ENCODE measurements at places on chromosomes 11 and 22.
A peak's percentile ranks its signal among the peaks of the same experiment; 100 is the strongest.

DNA sequence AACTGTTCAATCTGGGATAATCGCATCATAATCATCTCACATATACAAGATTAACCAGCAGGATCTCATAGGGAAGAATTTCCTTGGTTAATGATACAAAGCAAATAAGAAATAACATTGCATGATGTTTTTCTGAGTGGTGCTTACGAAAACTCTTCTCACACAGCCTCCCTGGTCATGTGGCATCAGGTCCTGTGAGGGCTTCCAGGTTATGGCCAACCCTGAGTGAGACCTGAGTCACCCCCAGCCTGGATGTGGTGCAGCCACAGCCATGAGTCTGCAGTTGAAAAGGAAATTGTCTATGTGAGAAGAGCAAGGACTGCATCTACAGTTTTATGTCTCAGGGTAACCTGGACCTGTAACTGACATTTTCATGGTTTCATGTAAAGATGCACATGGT is 90.5 kb upstream of the XKR3 start:
- peak; percentile 30 for DNase-seq

GRCh38 chr11:35250621-35251020 is 111.7 kb downstream of the CD44 start:
- DNase-seq: no peak

- no peak for DNase-seq
Measured at GRCh38 chr11:30583476-30584280, 2.5 kb downstream of the MPPED2 start.

DNA sequence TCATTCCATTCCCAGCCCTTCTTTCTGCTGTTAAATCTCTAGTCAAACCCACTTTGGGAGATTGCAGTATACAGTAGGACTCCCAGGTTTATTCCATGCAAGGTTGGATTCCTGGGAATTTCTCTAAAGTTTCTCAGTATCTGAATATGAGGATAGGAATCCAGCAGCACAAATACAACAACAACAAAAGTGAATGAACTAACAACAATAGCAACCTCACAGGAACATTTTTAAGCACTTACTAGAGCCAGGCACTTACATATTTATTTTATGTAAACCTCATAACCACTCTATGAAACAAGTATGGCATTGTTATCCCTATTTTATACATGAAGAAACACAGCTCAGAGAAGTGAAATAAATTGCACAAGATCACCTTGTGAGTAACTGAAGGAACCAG is 1.9 kb downstream of the MMP7 start:
- DNase-seq: peak; percentile 30

DNA sequence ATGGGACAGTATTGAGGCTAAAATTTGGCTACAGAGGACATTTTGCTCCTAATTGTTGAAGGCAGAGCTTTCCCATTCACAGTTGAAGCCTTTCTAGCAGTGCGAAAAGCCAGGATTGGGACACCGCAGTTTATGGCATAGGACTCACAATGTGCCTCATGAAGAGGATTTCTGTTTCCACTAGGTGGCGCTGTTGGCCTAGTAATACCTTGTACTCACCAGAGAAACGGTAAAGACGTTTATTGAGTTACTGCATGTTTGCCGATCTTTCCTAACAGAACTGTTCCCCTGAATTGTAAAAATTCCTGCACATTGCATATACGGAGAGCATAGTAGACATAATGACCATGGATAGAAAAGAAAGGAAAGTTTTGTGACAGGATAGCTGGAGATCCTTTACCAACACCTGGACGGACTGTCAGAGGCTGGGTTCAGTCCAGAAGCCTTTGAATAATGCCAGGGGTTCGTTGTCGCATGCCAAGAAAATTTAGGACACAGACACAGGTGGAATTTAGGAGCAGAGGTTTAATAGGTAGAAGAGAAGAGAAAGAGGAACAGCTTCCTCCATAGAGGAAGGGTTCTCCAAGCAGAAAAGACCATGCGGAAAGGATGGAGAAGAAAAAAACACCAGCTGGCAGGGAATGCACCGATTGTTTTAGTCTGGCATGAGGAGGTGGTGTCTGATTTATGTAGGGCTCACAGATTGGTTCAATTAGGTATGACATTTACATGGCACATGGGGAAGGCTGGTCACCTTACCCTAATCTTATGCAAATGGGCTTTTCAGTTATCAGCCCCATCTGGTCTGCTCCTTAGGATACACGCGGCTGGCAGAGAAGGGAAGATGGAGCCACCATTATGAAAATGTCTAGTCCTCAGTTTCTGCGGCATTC is 10.8 kb upstream of the OR51D1 start:
- peak; percentile 83 for DNase-seq

DNA sequence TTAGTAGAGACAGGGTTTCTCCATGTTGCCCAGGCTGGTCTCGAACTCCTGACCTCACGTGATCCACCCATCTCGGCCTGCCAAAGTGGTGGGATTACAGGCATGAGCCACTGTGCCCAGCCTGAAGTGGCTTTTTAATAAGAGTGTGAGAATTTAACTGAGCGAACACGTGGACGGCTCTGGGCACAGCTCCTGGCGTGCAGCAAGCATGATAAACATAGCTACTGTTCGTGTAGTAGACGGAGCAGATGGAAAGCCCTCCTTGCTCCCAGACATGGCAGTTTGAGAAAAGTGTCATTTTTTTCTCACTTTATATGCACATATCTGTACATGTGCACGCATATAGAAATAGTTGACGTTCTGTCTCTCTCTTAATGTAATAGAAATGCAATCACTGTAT is 7.0 kb downstream of the EMID1 start:
- no peak for DNase-seq

DNA sequence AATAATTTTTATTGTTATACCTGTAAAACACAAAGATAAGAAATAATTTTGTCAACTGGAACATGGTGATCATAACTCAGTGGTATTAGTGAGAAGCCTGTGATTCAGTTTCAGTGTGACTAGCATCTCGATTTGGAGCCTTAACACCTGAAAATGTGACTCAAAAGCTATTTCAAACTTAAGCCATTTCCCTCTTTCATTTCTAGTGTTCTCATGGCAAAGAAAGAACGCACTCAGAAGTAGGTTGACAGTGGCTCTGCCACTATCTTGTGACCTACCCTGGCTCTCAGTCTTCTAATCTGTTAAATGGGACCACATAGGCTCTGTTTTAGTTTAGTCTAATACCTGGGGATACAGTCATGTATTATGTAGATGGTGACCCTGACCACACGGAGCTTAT is 62.7 kb downstream of the ISX start:
- DNase-seq: no peak

- no peak for DNase-seq
Measured at GRCh38 chr11:115377882-115378296, 126.3 kb downstream of the CADM1 start.

DNA sequence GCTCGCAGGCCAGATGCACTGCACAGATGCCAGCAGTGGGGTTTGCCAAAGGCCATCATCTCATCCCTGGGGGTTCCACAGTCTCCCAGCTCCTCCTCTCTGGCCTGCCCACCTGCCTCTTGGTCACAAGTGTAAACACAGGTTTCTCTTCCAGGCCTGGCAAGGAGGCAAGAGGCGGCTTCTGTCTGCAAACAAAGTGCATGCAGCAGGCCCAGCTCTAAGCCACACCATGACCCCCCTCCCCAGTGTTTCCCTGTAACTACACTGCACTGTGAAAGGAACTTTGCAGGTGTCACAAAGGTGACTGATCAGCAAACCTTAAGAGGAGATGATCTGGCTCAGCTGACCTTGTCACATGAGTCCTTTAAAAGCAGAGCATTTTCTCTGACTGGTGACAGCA is 26.2 kb upstream of the SHISAL1 start:
- no peak for DNase-seq

DNA sequence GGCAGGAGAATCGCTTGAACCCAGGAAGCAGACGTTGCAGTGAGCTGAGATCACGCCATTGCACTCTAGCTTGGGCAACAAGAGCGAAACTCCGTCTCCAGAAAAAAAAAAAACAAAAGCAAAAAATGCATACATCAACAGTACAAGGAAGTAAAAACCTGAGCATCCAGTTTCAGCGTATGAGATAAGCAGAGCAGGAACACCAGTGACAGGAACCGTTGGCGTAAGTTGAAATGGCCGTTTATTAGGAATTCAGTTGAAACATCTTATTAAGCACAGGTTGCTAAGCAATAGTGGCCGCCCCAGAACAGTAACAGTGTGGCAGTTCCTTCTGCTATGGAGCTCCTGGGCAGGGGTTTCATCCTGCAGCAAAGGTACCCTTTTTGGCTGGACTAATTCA is 4.0 kb upstream of the L3MBTL2 start:
- no peak for DNase-seq

- peak; percentile 4 for DNase-seq
Measured at GRCh38 chr11:118109231-118109630, 22.5 kb upstream of the SMIM35 start.

GRCh38 chr11:2870460-2870859 is 15.1 kb downstream of the CDKN1C start:
- DNase-seq: no peak

- DNase-seq: peak; percentile 17
Measured at GRCh38 chr11:121596195-121597155, 143.7 kb upstream of the SORL1-AS1 start.

DNA sequence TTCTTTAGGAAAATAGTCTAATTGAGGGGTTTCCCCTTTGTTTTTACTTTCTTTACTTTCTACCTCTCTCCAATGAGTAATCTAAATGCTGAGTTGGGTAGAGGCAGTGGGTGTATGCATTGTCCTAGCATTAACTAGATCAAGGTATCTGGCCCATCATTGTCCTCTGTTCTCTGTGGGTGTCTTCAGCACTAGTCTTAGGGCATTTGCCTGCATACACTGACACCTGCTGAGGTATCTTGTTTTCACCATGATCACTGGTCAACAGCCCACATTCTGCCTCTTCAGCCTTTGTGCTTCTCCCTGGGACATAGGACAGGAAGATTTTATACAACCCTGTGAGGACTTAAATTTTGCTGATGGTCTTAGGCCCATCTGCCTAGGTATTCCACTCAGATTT is 371.1 kb downstream of the RAB38 start:
- DNase-seq: no peak

GRCh38 chr11:84390441-84391078 is 1104.4 kb upstream of the CCDC90B start:
- peak; percentile 3 for DNase-seq

DNA sequence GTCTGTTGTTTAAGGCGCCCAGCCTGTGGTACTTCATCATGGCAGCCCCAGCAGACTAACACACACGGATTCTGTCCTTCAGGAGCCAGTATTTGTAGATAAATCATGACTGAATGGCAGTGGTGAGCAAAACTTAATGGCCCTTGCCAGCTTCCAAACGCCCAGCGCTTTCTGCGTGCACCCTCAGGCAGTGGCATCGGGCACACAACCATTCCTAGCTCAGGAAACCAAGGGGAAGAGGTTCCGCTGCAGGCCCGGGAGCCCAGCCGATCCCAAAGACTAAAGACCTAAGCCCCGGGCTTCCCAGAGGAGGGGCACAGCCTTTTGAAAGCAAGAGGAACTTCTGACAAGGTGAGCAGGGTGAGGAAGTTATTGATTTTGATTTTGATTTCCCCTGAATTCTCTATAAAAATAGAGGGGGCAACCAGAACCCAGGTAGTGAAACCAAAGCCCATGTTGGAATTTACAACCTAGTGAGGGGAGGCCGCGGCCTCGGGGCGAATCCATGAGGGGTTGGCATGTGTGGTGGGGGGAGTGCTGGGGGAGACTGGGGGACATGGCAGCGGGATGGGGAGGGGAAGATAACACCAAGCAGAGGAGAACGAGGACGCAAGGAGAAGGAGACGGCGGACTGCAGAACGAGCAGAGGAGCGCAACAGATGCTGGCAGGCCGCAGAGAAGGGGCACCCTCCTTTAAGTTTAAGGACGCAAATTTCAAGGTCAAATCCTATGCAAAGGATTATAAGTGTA is 79.9 kb upstream of the SEPTIN5 start:
- DNase-seq: no peak

- no peak for DNase-seq
Measured at GRCh38 chr11:73439002-73439843, 63.0 kb downstream of the RELT start.

GRCh38 chr11:72885749-72886609 is 71.8 kb downstream of the ATG16L2 start:
- no peak for DNase-seq

DNA sequence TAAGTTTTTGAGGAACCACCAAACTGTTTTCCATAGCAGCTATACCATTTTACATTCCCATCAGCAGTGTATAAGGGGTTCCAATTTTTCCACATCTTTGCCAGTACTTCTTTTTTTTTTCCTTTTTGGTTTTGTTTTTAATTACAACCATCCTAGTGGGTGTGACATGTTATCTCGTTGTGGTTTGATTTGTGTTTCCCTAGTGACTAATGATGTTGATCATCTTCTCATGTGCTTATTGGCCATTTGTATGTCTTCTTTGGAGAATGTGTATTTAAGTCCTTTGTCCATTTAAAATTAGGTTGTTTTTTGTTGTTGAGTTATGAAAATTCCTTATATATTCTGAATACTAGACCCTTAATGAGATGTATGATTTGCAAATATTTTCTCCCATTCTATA is 59.3 kb downstream of the STIM1 start:
- DNase-seq: no peak

DNA sequence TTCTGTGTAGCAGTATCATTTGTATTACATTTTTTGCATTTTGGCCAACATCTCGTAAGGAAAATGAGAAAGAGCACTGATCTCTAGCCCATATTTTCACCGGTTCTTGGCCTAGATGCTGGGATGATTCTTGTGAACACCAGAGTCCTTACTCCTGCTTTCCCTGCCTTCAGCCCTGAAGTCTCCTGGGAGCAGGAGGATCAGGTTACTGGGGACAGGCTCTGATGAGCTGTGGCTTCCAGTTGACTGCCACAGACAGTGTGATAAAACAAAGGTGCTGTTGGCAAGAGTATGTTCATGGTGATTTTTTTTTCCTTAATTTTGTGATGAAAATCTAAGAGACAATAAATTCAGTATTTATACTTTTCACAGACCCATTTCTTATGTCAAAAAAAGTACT is 34.2 kb upstream of the ADSL start:
- no peak for DNase-seq

- peak; percentile 99 for DNase-seq
Measured at GRCh38 chr11:119218141-119218878, 12.2 kb downstream of the CBL start.

DNA sequence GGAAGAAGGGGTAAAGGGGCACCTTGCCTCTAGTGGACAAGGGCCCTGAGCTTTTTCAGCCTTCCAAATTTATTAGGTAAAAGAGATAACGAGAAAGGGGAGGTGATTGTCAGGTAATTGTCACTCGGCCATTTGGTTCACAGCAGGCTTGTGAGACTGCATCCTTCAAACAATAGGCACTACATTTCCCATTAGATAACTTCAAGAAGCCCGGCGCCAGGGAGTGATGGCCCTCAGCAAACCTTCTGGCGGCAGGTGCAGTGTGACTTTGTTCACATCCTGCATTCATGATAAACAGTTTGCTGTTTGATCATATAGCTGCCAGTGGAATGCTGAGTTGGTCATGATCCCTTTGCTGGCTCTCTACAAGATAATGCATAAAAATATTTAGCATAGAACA is 185.1 kb downstream of the CWF19L2 start:
- DNase-seq: no peak

- DNase-seq: peak; percentile 33
Measured at GRCh38 chr11:64366751-64367150, 7.8 kb downstream of the RPS6KA4 start.

DNA sequence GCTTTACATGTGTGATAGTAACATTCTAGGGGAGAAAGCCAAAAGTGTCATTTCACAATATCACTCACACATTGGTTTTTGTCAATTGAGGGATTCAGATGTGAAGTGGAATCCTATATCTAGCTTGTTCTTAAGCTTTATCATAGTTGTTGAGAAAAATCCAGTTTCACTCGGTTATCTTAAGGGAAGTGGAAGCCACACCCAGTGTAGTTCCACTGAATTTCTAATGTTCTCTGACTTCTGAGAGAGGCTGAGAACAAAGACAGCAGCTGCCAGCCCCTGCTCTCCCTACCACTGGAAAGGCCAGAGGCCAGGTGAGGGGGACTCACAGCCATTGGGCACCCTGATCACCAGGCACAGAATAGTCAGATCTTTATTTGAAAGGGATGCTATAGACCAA is 53.7 kb downstream of the THAP12 start:
- DNase-seq: no peak
